ENCODE measurements at places on chromosomes 7 and 10.

- no peak for DNase-seq
These were observed 44.4 kb downstream of the AOC1 start for GRCh38 chr7:150896562-150897209.

DNA sequence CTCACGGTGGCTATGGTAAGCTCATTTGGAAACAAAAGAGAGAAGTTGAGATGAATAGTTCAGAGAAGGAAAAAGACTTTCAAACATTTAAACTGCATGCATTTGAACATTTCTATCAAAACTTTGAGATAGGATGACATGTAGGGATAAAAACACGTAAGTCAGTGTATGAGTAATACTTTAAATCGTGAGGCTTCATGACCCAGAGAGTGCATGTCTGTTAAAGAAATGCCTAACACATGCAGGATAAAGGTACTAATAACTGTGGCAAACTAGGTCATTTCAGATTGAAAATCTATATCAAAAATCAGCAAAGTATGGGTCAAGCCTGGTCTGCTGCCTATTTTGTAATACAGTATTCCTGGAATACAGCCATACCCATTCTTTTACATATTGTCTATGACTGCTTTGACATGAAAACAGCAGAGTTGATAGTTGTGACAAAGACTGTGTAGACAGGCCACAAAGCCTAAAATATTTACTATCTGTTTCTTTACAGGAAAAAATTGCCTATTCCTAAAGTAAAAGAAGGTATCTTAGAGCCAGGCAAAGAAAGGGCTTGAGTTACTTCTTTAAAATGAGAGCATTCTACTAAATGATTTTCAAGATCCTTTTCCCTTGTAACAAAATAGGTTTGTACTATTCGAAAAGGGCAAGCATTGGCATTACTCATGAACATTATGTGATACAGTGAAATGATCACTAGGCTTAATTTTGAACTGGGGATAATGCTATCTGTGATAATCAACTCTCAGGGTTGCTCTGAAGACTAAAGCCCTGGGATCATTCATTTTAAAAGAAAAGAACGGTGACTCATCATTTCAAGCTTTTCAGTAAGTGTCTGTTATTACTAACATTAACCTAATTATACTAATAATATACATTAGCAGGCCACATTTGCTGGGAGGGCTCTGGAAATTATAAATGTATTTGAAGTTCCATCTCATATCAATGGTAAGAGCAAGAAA, 185.9 kb downstream of the CRPPA start:
- no peak for DNase-seq

- no peak for DNase-seq
These were observed 62.6 kb upstream of the EFCAB10 start for GRCh38 chr7:105643851-105644250.

- no peak for DNase-seq
These were observed 2.1 kb upstream of the ADD3 start for GRCh38 chr10:110005719-110006118.

- no peak for DNase-seq
These were observed 1369.8 kb upstream of the LRRTM3 start for GRCh38 chr10:65556006-65556405.

DNA sequence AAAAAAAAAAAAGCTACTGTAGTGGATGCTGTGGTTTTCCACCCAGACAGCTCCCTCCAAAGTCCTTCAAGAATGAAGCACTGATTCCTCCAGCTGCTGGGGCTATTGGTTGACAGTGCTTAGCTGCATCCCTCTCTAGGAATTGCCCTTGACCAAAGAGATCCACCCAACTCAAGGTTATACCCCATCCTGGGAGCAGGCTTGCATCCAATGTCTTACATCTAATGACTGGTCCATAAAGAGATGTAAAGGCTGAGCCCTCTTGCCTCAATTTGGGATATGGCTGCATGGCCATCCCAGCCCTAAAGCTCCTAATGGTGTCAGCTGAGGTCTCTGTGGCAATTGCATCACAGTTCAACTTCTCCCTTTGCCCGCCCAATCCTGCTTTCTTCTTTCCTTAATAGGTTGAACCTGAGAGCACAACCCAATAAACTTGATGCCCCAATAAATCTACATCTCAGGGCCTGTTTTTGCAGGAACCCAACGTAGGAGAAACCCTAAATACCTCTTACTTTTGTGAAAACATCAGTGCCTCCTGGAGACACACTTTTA, 4.4 kb downstream of the GPR37 start:
- DNase-seq = no peak

- DNase-seq = no peak
These were observed 194.4 kb upstream of the PRSS1 start for GRCh38 chr7:142554560-142555532.

- no peak for DNase-seq
These were observed 18.8 kb downstream of the ZNF282 start for GRCh38 chr7:149214020-149214720.

DNA sequence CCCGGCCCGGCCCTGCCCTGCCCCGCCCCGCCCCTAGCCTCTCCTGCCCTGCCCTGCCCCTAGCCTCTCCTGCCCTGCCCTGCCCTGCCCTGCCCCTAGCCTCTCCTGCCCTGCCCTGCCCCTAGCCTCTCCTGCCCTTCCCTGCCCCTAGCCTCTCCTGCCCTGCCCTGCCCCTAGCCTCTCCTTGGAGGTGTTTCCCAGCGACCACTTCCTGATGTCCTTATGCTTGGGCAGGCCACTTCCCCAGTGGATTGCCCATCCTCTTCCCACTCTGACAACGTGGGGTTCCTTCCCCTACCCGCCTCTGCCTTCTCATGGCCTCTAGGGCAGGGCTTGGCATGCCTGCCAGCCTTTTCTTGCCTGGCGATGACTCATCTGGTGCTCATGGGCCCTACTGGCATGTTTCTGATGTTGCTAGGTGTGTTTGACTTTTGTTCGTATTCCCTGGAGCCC, 21.2 kb downstream of the PRXL2A start:
- no peak for DNase-seq

DNA sequence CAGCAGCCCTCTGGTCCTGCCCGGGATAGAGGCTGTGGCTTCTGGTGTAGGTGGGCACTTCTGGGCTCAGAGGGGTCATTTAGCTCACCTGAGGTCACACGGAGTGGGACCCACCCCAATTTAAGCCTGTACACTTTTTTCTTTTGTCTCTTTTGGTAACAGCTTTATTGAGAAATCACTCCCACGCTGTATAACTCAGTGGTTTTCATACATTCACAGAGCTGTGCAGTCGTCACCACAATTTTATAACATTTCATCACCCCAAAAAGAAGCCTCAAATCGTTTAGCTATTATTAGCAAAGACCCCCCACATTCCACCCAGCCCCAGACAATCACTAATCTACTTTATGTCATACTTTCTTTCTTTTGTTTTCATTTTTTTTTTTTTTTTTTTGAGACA, 62.3 kb downstream of the LHPP start:
- DNase-seq = no peak

- DNase-seq = no peak
These were observed at the start of gene SNX10 for GRCh38 chr7:26291699-26292538. SNX10 (plus strand) TSS chr7:26291862; CDS start chr7:26346443, 54,581 bp downstream.

GRCh38 chr7:110760341-110760740, 330.6 kb upstream of the LRRN3 start:
- no peak for DNase-seq

DNA sequence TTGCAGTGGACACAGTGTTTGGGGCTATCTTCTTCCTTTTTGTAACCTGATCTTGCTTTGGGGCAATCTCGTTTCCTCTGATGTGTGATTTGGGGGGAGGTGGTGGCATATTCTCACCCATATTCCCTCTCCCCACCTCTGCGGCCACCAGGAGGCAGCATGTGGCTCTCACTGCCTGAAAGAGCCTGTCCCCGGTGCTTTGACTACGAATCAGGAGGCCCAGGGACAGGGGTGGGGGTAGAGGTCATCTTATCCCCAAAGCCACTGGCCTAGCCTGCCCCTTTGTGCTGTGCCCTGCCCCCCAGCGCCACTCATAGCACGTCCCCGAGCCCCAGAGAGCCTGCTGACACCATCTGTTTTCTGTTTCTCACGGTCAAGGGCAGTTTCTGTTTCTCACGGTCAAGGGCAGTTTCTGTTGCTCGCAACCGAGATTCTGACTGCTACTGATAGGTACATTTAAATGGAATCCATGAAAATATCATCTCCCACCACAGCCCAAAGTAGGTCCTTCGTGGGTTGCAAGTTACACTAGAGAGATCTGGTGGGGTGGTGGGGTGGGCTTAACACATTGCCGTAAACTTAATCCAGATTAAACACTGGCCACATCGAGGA, 28.2 kb downstream of the PHYH start:
- peak; percentile 52 for DNase-seq

GRCh38 chr10:24952707-24953645, 570 bp upstream of the PRTFDC1 start:
- peak; percentile 52 for DNase-seq

DNA sequence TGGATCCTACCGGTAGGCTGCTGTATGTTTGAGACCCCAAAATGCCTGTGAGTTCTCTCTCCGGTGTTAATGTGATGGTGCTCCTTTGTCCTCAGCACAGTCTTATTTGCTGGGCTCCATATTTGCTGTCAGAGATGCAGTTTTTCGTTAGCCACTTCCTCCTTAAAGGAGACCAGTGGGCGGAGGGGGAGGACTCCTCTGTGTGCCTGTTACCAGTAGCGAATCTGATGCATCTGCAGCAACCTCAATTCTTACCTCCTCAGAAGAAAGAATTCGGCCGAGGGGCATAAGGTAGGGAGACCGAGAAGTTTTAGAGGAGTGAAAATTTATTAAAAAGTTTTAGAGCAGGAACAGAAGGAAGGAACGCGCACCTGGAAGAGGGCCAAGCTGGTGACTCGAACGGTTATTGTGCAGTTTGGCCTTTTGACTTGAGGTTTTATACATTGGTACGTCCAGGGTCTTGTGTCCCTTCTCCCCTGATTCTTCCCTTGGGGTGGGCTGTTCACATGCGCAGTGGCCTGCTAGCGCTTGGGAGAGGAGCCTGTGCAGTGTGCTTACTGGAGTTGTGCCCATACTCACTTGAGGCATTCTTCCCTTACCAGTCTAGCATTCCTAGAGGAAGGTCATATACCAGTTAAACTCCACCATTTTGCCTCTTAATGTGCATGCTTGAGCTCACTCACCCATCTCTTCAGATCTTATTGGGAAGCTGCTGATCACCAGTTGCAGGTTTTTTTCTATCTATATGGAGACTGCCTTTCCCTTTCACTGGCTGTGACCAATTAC, 49.5 kb downstream of the GNAI1 start:
- peak; percentile 24 for DNase-seq

- no peak for DNase-seq
These were observed 849.1 kb upstream of the AUTS2 start for GRCh38 chr7:68748934-68749900.

DNA sequence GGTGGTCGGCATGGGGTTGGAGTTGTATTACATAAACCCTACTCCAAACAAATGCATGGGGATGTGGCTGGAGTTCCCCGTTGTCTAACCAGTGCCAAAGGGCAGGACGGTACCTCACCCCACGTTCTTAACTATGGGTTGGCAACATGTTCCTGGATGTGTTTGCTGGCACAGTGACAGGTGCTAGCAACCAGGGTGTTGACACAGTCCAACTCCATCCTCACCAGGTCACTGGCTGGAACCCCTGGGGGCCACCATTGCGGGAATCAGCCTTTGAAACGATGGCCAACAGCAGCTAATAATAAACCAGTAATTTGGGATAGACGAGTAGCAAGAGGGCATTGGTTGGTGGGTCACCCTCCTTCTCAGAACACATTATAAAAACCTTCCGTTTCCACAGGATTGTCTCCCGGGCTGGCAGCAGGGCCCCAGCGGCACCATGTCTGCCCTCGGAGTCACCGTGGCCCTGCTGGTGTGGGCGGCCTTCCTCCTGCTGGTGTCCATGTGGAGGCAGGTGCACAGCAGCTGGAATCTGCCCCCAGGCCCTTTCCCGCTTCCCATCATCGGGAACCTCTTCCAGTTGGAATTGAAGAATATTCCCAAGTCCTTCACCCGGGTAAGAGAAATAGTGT, at the start of gene CYP2E1:
CYP2E1 (plus strand) TSS at position 407 of the 632 bp plus-strand sequence; CDS start at position 440, 33 bp downstream.
- no peak for DNase-seq

DNA sequence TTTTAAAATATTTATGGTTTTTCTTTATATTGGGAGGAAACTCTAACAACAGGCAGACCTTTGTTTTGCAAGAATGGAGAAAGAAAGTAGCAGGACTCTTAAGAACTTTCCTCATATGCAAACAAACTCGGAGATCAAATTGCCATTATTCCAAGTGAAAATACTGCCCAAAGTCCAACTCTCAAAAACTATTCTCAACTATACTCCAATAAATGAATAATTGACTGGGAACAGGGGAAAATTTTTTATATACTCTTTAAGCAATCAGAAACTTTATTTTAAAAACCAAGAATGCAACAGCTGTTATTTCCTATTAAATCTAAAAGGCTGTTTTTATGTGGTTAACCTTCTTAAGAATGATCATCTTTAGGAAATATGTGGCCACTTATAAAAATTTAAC, 101.9 kb downstream of the COL28A1 start:
- DNase-seq = no peak
